ENCODE measurements at places on chromosomes 2 and 18.
A peak's percentile ranks its signal among the peaks of the same experiment; 100 is the strongest.

DNA sequence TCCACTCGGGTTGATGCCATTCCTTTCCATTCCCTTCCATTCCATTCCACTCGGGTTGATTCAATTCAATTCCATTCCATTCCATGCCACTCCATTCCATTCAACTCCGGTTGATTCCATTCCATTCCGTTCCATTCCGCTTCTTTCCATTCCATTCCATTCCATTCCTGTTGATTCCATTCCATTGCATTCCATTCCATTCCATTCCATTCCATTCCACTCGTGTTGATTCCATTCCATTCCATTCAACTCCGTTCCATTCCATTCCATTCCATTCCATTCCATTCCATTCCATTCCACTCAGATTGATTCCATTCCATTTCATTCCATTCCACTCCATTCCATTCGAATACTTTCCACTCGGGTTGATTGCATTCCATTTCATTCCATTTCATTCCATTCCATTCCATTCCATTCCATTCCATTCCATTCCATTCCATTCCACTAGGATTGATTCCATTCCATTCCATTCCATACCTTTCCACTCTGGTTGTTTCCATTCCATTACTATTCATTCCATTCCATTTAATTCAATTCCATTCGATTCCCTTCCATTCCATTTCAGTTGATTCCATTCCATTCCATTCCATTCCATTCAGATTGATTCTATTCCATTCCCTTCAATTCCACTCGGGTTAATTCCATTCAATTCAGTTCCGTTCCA, 1141.8 kb downstream of the RPIA start:
- DNase-seq = no peak

- DNase-seq = no peak
These were observed 8.7 kb upstream of the DSG2 start for GRCh38 chr18:31489311-31489710.

DNA sequence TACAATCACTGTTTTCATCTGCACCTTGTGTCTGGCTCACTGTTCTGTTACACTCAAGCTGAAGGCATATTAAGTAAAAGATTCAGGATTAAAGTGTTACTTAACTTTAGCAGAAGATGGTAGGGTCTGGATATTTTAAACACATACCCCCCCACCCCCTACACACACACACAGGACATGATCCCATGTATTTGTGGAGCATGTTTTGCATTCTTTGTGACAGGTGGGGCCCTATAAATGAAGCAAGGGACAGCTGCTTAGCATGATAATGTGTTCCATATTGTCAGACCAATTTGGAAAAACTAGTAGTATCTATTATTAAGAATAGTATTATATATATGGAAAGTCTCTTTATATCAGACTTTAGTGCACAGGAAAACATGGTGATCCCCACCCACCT, 335.2 kb upstream of the TNP1 start:
- no peak for DNase-seq

DNA sequence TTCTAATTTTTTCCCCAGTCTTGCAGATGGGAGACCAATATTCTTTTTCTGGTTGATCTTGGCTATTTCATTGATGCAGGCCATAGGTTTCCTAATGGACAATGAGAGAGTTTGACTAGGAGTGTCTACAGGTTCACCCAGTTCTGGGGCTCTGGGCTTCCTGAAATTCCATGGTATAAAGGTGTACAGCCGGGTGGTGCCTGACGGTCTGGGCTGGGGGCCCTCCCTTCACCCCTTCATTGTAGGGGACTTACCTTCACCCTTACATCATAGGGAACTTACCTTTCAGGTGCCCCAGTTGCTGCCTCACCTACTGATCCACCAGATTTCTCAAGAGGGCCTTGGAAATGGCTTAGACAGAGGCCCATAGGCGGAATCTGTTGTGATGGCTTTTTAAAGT, 13.0 kb upstream of the LAPTM4A start:
- DNase-seq = no peak

DNA sequence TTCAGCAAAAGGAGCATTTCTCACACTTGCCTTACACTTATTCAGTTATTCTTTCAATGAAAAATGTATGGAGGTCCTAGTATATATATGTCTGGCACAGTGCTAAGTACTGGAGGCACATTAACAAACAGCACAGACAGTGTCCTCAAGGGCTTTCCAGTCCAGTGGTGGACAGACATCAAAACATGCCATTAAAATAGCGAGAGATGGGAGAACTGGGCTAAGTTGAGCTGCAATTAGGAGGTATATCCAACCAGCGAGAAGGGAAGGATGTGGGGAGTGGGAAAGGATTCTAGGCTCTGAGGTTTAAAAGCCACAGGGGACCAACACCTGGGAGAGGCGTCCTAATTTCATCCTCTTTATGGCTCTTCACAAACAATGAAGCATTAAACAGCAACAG, 127.5 kb upstream of the TTC39C start:
- DNase-seq = no peak

DNA sequence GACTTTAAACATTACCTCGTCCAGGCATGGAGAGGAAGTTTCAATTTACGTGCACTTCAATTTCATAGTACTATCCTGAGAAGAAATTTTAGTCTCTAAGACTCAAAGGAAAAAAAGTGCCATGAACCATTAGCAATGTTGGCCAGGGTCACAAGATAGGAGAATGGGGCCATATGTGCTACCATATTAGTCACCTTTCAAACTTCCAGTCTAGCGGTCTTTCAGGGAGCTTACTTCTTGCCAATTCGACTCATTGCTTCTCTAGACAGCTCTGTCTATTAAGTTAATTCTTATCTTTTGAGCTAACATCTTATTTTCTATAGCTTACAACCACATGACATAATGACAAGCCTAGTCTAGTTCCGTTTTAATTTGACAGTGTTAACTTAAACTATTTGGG, 129.1 kb downstream of the ANKRD44 start:
- no peak for DNase-seq

- DNase-seq = no peak
These were observed 324.4 kb upstream of the CELF4 start for GRCh38 chr18:37889963-37890362.

DNA sequence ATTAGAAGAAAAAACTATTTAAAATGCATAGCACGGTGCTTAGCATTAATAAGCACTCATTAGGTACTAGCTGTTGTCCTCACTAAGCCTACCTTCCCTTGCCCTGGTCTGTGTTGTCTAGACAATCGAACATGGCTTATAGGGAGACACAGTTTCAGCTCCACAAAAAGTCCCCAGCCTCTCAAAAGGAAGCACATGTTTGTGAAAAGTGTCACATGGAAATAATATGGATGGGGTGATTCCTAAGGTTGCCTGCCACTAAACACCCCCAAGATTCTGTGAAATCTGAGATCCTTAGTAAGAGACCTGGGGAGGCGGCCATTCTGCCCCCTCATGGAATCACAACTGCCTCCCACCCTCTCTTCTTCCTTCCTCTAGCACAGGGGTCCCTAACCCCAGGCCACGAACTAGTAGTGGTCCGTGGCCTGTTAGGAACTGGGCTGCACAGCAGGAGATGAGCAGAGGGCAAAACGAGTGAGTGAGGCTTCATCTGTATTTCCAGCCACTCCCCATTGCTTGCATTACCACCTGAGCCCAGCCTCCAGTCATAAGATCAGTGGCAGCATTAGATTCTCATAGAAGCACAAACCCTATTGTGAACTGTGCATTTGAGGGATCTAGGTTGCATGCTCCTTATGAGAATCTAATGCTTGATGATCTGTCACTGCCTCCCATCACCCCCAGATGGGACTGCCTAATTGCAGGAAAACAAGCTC, 59.6 kb upstream of the NDUFV2 start:
- no peak for DNase-seq

- DNase-seq = no peak
These were observed 121.6 kb downstream of the SP100 start for GRCh38 chr2:230537531-230537976.

DNA sequence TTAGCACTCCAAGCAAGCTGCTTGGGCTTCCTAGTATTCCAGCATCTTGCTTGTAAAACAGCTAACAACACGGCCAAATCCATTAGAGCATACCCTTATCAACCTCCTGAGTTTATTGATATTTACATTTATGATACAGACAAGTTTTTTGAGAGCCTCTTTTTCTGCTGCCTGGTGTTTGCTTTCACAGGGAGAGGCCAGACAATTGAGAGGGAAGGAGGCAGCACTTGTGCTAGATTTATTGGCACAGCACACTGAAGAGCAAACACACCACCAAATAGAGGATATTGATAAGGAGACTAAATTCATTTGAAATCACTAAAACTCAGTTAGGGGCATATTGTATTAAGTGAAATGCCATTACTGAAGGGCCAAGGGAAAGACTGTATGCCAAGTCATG, 1142.3 kb upstream of the FANCL start:
- DNase-seq = no peak

GRCh38 chr2:218962859-218963492, 3.5 kb downstream of the CDK5R2 start:
- peak; percentile 68 for DNase-seq
